ENCODE measurements at places on chromosomes 13 and 19. TPM values are rescaled to one million over a fixed set of nuclear protein-coding genes. Genes with fewer than 3 reads are reported as not detected.

DNA sequence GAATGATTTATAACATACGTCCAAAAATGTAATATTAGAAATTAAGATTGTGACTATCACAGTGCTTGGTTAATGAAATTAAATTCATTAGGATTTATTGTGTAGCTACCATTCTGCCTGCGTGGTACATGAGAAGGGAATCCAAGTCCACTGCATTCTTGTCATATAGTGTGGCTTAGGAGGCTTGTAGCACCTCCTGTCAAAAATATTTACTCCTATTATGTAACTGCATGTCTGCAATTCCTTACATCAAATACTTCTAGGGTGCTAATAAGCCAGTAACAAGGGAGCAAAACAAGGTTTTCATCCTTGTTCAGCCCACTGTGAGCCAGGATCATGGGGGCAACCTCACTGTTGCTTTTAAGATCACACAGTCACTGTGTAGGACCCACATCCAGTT, 199.0 kb downstream of the SLC7A1 start:
- no peak for ATAC-seq

GRCh38 chr13:21012841-21013681, 48.3 kb downstream of the LATS2 start:
- ATAC-seq: no peak

DNA sequence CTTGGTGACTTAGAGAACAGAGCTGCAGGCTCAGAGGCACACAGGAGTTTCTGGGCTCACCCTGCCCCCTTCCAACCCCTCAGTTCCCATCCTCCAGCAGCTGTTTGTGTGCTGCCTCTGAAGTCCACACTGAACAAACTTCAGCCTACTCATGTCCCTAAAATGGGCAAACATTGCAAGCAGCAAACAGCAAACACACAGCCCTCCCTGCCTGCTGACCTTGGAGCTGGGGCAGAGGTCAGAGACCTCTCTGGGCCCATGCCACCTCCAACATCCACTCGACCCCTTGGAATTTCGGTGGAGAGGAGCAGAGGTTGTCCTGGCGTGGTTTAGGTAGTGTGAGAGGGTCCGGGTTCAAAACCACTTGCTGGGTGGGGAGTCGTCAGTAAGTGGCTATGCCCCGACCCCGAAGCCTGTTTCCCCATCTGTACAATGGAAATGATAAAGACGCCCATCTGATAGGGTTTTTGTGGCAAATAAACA, 9.9 kb downstream of the APOC1 start:
- no peak for ATAC-seq

- no peak for ATAC-seq
These were observed 11.7 kb downstream of the DACT3 start for GRCh38 chr19:46648961-46649960.

- no peak for ATAC-seq
These were observed 2.3 kb upstream of the FFAR3 start for GRCh38 chr19:35355791-35356460.

GRCh38 chr13:51793570-51794271, 10.2 kb downstream of the DHRS12 start:
- peak; percentile 93 for ATAC-seq

GRCh38 chr19:39347332-39348164, 5.3 kb downstream of the SAMD4B start:
- no peak for ATAC-seq

GRCh38 chr19:955803-956765, 28.1 kb upstream of the WDR18 start:
- ATAC-seq: no peak

DNA sequence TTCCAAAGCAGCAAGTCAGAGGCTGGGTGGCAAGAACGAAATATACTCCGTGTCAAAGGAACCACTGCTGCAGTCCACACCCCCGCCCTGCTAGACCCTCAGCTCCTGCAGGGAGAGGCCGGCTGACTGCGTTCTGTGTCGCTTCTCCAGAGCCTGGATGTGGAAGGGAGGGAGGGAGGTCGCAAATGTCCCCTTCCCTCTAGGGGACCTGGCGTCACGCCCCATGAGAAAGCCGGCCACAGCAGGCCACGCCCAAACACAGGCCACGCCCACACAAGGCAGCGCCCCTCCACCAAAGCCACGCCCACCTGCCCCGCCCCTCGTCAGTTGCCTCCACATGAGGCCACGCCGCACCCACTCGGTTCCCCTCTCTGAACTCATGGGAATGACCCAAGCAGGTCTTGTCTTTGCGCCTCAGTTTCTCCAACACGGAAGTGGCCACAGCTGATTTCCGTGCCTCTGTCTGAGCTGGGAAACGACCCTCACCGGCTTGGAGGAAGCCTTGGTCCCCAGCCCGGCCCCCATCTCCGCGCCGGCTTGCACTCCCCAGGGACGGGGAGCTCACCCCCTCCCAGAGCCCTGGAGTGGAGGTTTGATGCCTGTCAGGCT, 38.4 kb upstream of the TCF3 start:
- peak; percentile 55 for ATAC-seq

- ATAC-seq: no peak
These were observed 781 bp downstream of the QPCTL start for GRCh38 chr19:45693106-45693788.

DNA sequence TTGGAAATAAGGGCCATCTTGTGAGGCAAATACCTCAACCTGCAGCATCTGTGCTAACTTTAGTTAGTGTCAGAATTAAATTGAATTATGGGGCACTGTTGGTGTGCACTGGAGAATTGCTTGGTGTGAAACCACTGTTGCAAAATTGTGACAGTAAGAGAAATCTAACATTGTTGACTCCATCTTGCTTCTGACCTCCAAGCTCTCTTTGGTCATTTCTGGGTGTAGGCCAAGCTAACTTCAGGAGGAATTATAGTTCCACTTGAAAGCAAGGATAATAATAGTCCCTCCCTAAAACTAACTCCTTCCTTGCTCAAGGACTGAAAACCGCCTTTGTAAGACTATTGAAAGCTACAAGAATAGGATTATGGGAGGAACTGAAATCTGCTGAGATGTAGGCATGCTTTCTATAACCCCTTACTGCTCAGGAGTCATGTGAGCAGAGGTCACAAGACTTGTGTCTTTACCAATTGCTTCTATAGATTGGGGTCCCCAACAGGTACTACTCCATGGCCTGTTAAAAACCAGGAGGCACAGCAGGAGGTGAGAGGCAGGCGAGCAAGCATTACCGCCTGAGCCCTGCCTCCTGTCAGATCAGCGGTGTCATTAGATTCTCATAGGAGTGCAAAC, 24.9 kb upstream of the GAS6 start:
- ATAC-seq: no peak

DNA sequence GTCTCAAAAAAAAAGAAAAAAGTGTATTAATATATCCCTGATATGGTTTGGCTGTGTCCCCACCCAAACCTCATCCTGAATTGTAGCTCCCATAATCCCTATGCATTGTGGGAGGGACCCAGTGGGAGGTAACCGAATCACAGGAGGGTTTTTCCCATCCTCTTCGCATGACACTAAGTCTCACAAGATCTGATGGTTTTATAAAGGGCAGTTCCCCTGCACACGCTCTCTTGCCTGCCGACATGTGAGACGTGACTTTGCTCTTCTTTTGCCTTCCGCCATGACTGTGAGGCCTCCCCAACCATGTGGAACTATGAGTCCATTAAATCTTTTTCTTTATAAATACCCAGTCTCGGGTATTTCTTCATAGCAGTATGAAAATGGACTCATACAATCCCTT, 17.7 kb downstream of the STK24 start:
- no peak for ATAC-seq

DNA sequence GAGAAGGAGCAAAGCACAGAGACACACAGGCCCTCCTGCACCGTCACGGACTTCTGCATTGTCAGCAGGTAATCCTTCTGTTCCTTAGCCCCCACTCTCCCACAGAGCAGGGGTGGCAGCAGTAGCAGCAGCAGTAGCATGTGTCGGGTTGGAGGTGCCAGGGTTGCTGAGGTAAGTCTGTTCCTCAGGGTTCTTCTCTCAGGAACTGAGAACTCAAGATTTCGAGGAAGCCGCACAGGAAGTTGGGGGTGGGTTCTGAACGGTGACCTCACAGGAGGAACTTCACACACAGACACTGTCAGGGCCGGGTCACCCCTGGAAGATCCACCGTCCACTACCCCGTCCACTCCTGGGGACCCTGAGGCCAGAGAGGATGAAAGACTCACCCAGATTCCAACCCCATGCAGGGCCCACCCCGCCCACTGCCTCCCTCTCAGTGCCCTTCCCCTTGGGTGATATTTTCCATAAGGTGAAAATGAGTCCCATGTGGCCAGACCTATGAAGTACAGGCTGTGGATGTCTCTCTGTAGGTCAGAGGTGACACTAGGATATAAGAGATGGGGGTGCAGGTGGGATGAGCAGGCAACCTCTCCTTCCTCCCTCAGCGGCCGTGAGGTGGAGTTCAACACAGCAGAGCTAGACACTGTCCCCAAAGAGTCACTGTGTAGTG, at the start of gene SIGLEC12:
TSS of gene SIGLEC12 (minus strand) at position 207 of the 670 bp plus-strand sequence. CDS start at position 140, 67 bp downstream.
- peak; percentile 26 for ATAC-seq

GRCh38 chr13:25657157-25657556, 285.4 kb downstream of the ATP8A2 start:
- no peak for ATAC-seq

GRCh38 chr13:67505376-67505775, 275.2 kb upstream of the PCDH9 start:
- ATAC-seq: no peak

- no peak for ATAC-seq
These were observed 21.8 kb upstream of the TM6SF2 start for GRCh38 chr19:19294914-19295313.

GRCh38 chr13:52665325-52665724, 12.7 kb downstream of the SUGT1 start:
- no peak for ATAC-seq

GRCh38 chr19:12837225-12837624, 1.1 kb upstream of the MAST1 start:
- no peak for ATAC-seq

- no peak for ATAC-seq
These were observed 49.4 kb downstream of the FAM124A start for GRCh38 chr13:51271528-51272085.

GRCh38 chr13:51525567-51526167, 58.6 kb upstream of the WDFY2 start:
- peak; percentile 45 for ATAC-seq

DNA sequence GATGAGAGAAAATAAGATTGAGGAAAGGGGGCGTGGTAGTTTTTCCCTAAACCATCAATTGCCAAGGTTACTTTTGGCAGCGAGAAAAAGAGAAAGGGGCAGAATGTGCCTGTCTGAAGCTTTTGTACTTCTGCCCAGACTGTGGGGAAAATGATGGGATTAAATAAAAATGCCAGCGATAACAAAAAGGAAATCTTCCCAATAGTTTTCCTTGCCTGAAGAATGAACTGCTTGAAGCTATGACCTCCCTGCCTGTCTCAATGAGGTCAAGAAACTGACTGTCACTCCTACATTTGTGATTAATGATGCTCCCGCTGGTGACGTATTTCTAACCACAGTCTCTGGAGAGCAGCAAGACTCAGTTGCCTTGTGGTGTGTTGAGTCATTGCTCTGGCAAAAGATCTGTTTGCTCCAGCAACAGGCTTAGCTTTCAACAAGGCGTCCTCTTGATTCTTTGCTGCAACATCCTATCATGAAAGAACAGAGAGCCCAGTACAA, 1051.5 kb downstream of the DIAPH3 start:
- no peak for ATAC-seq

DNA sequence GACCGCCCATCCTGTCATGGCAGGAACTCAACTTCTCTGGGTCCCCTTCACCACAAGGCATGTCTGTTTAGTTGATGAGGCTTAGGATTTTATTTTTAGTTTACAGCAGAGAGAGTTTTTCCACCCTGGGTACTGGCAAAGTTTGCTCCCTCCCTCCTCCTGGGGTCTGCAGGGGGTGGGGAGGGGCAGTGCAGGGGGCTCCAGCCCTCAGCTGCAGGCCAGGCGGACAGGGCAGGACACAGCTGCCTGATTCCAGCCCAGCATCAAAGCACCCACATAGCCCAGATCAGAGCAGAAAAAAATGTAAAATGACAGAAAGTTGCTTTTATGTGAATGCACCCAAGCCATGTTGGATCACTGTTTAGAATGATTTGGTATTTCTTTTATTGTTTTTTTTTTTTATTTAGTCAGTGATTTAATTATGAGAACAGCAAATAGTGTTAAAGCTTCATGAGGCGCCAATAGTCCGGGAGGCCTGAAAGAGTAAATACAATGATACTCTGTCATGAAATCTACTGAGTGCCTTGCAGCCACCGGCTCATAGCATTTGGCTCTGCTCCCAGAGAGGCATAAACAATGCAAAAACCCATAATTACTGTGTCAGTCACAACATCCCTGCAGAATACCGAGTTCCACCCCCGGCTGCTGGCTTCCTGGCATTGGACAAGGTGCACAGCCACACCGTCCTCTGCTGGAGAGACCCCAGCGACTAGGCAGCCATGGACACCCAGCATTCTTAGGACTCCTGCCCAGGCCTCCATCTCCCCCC, 923.5 kb downstream of the UQCRFS1 start:
- no peak for ATAC-seq

DNA sequence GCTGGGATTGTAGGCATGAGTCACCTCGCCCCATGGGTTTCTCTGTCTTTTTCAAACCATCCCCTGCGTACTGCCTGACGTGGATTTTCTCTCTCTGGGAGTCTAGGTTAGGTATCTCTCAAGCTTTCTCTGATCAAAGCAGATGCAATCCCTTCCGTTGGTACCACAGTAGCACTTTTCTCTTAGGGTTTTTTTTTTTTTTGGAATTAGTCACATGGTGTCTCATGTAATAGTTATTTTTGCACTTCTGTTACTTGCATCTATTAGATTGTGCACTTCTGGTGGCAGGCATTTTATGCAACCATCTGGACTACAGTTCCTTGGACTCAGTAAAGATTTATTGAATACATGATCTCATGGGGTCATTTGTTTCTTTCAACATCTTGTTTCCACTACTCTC, 72.1 kb downstream of the GPC6 start:
- ATAC-seq: no peak

DNA sequence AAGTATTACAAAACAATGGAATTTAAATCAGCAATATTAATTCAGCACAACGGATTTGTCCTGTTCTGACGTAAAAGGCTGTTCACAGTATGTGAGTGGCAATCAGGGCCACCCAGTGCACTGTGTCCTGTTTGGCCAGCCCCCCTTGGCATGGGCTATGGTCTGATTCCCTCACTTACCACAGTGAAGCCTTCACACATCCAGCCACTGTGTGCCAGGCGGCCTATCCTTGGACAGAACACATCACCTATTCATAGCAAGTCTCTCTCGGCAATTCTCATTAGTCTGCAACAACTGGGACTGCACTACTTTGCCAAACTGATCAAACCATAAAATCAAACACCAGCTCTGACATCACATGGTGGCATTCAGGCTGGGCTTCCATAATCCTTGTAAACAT, 221.5 kb upstream of the TSHZ3 start:
- no peak for ATAC-seq

Gene KLK2
- not detected for total RNA-seq

Gene PNMA8C
- total RNA-seq: not detected

Gene ELSPBP1
- total RNA-seq: not detected

Gene STARD13
- total RNA-seq: 2.3 TPM

Gene SPINT2
- 356 TPM for total RNA-seq

Gene FLT1
- 5.3 TPM for total RNA-seq

Gene ADGRE3
- 0.12 TPM for total RNA-seq

Gene SRRM5
- 0.12 TPM for total RNA-seq

Gene PALM
- 2.0 TPM for total RNA-seq

Gene LILRB3
- total RNA-seq: 0.72 TPM

Gene KLHL1
- not detected for total RNA-seq

Gene SHANK1
- total RNA-seq: 0.04 TPM

Gene SUPT20H
- total RNA-seq: 27.1 TPM

Gene CASP14
- 0.16 TPM for total RNA-seq

Gene APOC4
- not detected for total RNA-seq

Data from esophagus mucosa (tissue), 1 donor.